ENCODE measurements at places on chromosomes 5 and 9. TPM values are rescaled to one million over a fixed set of nuclear protein-coding genes. Genes with fewer than 3 reads are reported as not detected.

The RBM22 gene
- total RNA-seq, result 39.8 TPM

The TAS2R1 gene
- total RNA-seq, result not detected

The FOXD4 gene
- 0.22 TPM for total RNA-seq

The PPP3R2 gene
- not detected for total RNA-seq

The GOLGA1 gene
- total RNA-seq, result 12.7 TPM

The PCDHGC3 gene
- total RNA-seq, result 81.9 TPM

The PCDHGA9 gene
- 6.2 TPM for total RNA-seq

The FRRS1L gene
- total RNA-seq, result not detected

The PRUNE2 gene
- total RNA-seq, result 0.72 TPM

The MOB3B gene
- total RNA-seq, result 0.57 TPM

The BARHL1 gene
- total RNA-seq, result not detected

The EQTN gene
- total RNA-seq, result not detected

The C5orf52 gene
- total RNA-seq, result not detected

The IL9 gene
- not detected for total RNA-seq

The FREM1 gene
- 0.72 TPM for total RNA-seq

The EPB41L4B gene
- 0.14 TPM for total RNA-seq

The PCA3 gene
- not detected for total RNA-seq

The ARRDC3 gene
- total RNA-seq, result 54.3 TPM

The C5 gene
- 2.4 TPM for total RNA-seq

The GNA14 gene
- total RNA-seq, result 1.3 TPM

The BAAT gene
- not detected for total RNA-seq

The PTAR1 gene
- 116 TPM for total RNA-seq

The IL13 gene
- not detected for total RNA-seq

The NUTM2G gene
- total RNA-seq, result not detected

The NSA2 gene
- total RNA-seq, result 44.2 TPM

The C9orf57 gene
- total RNA-seq, result not detected

The LOX gene
- 92.5 TPM for total RNA-seq

The SPATA31D1 gene
- total RNA-seq, result not detected

The SHB gene
- total RNA-seq, result 49.4 TPM

The SAXO1 gene
- not detected for total RNA-seq

The LRSAM1 gene
- 14.2 TPM for total RNA-seq

The LHFPL2 gene
- total RNA-seq, result 56.9 TPM

The TNFSF8 gene
- not detected for total RNA-seq

The ZBTB5 gene
- 11.5 TPM for total RNA-seq

The IRX2 gene
- total RNA-seq, result not detected

The PCDHA9 gene
- total RNA-seq, result under 0.01 TPM

The C5orf46 gene
- total RNA-seq, result not detected

The GFM2 gene
- total RNA-seq, result 49.8 TPM

The SLCO6A1 gene
- 0.14 TPM for total RNA-seq

The HNRNPK gene
- 472 TPM for total RNA-seq

The MSX2 gene
- 7.0 TPM for total RNA-seq

The ADAMTSL2 gene
- 0.57 TPM for total RNA-seq

The PCDHAC1 gene
- total RNA-seq, result not detected

Measured in placental pericyte (primary cell).